ENCODE measurements at places on chromosomes 7 and 10.

- DNase-seq = no peak
These were observed 138.1 kb downstream of the EMX2 start for GRCh38 chr10:117680601-117681000.

- DNase-seq = no peak
These were observed 83.5 kb upstream of the PRKG1 start for GRCh38 chr10:50990568-50991455.

DNA sequence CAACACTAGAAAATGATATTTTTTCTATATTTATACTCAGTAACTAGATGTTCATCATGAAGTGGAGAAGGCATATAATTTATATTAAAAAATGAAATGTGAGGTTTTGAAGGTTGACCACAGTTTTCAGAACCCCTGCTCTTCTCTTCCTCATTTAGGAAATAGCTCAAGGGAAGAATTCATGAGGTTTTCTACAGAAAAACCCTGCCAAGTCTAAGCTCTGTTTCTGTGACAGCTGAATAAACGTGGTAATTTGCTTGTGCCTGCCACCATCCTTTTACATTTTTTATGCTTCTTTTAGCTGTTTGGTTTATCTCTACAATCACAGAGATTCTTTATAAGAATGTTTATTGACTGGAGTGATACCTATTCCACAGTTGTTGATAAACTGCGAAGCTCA, 630.3 kb upstream of the POT1 start:
- no peak for DNase-seq

- DNase-seq = no peak
These were observed 172.1 kb downstream of the CYP26A1 start for GRCh38 chr10:93245779-93246178.

DNA sequence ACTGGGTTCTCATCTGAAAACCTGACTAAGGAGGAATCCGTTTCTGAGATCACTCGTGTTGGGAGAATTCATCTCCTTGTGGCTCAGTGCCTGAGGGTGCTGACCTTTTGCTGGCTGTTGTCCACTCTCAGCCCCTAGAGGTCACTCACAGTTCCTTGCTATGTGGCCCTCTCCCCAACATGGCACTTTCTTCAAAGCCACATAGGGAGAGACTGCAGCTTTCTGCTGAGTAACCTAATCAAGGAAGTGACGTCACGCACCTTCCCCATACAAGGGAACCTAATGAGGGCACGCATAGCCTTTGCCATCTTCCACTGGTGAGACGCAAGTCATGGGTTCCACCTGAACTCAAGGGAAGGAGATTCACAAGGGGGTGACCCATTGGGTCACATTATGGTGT, 23.2 kb downstream of the STEAP1B start:
- no peak for DNase-seq

DNA sequence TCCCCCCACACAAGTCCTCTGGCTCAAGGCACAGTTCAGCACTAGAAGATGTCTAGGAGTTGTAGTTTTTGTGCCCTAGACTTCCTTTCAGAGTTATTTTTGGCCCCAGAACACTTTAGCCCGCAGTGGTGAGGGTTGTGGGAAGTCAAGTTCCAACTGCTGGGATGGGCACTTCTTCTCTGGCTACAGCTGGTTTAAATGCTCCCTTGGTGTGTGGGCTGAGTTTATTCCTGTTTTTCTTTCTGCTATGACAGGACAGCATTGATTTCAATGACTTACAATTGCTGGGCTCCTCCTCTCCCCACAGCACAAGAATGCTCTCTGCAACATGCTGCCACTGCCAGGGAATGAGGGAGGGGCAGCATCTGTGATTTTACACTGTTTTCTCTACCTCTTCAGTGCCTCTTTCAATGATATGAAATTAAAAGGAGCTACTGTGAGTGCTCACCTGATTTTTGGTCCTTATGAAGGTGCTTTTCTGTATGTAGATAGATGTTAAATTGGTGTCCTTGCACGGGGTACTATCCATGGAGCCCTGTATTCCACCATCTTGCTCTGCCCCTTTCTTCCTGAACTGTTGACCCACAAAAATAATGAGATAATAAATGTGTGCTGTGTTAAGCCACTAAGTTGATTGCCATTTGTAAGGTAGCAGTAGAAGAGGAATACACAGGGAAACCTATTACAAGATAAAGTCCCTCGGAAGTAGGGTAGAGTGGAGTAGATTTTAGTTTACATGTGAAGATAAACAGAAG, 56.3 kb downstream of the SLC13A1 start:
- DNase-seq = no peak

DNA sequence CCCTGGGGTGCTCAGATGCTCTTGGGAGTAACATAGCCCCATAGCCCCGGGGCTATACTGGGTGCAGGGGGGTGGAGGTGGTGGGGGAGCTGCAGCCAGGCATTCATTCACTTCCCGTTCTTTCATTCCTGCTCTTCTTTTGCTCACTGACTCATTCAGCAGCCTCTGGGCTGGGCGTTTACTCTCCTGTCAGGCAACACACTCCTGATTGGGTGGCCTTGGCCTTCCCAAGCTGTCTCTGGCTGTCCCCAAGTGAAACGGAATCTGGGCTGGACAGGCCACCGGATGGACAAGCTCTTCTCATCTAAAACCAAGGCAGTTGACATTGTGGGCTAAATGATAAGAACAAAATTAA, 34.6 kb downstream of the CHST3 start:
- DNase-seq = no peak

GRCh38 chr7:2932402-2933251, 88.5 kb upstream of the GNA12 start:
- DNase-seq = no peak

GRCh38 chr10:85527616-85528317, 838.8 kb downstream of the GRID1 start:
- no peak for DNase-seq

GRCh38 chr10:100779329-100779728, 33.9 kb downstream of the PAX2 start:
- no peak for DNase-seq

DNA sequence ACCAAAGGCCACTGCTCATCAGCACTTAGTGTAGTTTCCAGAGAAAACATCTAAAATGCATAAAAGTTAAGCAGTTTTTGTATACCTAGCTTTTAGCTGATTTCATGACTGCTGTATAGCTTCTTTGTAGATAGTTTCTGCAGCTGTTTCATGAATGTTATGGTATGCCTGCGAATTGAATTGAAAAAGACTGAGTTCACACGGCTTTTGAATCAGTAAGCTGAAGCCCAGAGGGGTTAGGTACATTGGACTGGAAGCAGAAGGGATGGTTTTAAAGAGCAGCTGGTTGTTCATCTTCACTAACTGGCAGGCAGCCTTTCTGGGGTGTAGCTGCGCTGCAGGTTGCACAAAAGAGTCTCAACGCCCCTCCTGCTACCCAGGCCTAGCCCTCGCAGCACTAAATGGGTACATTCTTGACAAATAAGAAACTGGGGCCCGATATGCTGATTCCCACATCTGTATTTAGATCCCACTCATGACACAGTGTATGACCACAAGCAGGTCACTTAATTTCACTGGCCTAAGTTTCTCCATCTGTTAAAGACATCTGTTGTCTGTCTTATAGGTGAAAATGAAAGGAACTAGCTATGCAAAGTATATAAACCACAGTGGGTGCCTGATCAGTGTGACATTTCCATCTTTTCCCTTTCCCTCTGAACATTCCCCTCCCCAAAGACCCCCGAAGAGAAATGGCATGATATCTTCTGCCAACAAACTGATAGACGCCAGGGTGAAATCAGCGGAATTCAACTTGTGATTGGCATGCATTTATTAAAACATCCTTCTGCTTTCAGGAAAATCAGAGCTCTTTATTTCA, 85.9 kb upstream of the AGBL3 start:
- no peak for DNase-seq

GRCh38 chr10:34723750-34724149, 91.3 kb downstream of the PARD3 start:
- no peak for DNase-seq

DNA sequence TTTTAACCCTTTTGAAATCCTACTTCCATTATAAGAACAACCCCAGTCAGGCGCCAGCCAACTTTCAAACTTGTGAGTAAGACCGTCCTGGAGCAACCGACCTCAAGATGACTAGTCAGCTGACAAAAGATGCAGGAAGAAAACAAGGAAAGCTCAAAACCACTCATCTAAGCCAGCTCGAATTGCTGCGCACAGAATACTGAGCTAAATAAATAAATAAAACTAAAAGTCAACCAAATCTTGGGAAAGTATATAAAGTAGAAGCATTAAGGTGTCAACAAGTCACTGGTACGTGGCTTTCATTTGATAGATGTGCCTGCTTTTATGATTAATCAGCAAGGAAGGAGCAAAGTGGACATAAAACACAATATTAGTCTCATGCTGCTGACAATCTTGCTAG, 1269.8 kb downstream of the XPNPEP1 start:
- DNase-seq = no peak

Data from stimulated activated CD4-positive, alpha-beta T cell treated with anti-CD3 and anti-CD28 coated beads, TNF-alpha, amount 100 ng/mL, for 4 hours (primary cell).